ENCODE measurements at places on chromosomes 7 and 10. TPM values are rescaled to one million over a fixed set of nuclear protein-coding genes. Genes with fewer than 3 reads are reported as not detected.
A peak's percentile ranks its signal among the peaks of the same experiment; 100 is the strongest.

ADIRF gene
- 91.2 TPM for total RNA-seq

RARRES2 gene
- 122 TPM for total RNA-seq

KIF20B gene
- 13.6 TPM for total RNA-seq

DNA sequence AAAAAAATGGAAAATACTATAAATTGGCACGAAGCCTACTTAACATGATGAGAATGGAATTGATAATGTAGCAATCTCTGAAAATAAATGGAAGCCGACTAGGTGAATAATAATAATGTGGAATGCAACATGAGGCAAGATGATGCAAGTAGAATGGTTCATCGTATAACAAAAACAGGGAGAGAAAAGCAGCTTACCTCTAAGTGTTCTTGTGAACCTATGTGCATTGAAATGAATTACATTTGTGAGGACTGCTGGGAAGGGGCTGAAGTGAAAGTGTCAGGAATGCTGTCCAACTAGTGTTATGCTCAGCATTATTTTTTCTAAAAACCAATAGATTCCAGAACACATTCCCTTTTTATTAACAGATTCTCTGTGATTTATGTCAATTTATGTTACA is 440.6 kb upstream of the LRRN3 start:
- DNase-seq: no peak

DNA sequence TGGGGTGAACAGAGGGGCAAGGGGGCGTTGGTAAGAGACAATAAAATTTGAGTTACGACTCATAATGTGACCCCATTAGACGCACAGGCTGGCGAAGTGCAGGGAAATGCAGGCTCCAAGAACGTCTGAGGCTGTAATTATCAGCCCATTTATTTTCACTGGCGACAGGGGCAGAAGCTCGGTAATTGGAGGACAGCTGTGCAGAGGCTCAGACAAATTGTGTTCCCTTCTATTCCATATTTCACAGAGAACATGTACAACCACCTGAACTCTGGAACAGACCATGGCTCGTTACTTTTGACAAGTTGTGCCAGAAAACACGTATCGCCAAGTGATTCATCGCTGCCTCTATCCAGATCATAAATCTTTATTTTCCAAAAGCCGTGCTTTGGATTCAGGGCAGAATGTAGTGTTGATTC is 137.3 kb upstream of the FRMD4A start:
- no peak for DNase-seq

DNA sequence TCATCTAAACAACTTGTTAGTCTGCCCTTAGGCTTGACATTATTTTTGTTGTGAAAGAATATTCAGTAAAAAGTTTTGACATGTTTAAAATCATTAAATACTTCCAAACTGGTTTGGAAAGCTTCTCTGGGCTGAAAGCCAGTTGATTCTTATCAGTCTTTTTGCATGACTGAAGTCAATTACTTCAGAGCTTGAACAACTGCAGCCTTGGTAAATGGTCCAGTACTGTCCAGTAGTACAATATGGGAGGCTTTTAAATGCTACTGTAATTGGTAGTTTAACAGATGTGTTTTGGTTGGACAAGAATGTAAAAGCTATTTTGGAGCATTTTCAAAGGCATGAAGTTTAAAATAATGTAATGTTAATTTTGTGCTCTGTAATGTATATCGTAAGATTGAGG is 103.4 kb downstream of the SDK1 start:
- no peak for DNase-seq

- DNase-seq: no peak
Measured at GRCh38 chr10:88826388-88826787, 23.9 kb downstream of the LIPM start.

DNA sequence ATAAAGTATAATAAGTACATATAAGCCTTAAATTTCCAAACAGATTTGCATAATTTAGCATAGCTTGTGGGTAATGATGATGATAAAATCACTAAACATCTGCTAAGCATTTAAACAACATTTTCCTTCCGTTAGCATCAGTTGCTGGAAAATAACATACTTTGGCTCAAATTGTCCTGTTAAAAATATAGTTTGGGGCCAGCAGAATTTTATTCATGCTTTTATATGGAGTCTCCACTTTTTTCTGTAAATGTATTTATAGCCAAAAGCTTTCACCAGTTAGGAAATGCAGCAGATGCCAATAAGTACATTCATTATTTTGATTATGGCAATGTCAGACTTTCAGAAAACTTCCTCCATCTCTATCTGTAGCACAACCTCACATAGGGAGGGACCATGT is 107.2 kb downstream of the CNTNAP2 start:
- no peak for DNase-seq

DNA sequence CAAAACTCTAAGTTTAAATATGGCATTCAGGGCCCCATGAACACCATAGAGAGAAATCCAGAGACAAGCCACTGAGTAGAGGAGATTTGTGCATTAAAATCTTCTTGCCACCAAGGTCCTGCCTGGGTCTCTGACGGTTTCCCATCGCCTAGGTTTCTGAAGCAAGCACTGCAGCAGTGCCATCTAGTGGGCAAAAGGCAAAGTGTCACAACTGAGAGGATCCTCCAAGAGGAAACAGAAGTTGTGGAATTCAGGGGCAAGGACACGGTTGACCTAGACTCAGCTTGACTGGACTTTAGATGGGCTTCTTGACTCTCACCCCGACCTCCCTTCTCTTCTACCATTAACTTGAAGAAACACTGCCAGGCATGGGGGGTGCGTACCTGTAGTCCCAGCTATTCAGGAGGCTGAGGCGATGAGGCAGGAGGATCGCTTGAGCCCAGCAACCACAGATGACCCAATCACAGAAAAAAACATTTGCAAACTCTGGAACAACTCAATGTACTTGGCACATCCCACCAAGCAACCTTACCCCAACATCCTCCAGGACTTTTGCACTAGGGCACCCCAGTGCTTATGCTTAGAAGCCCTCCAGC is 604.1 kb downstream of the GALNT17 start:
- peak; percentile 58 for DNase-seq

- no peak for DNase-seq
Measured at GRCh38 chr10:80344276-80344675, 12.3 kb downstream of the DYDC1 start.

All from colonic mucosa (tissue), 4 donors.